Body of pancreas (tissue), 4 donors: ENCODE measurements at places on chromosomes 3 and 15.
A peak's percentile ranks its signal among the peaks of the same experiment; 100 is the strongest.

- DNase-seq, result no peak
Measured at GRCh38 chr3:193148688-193149473, 92.1 kb upstream of the PLAAT1 start.

DNA sequence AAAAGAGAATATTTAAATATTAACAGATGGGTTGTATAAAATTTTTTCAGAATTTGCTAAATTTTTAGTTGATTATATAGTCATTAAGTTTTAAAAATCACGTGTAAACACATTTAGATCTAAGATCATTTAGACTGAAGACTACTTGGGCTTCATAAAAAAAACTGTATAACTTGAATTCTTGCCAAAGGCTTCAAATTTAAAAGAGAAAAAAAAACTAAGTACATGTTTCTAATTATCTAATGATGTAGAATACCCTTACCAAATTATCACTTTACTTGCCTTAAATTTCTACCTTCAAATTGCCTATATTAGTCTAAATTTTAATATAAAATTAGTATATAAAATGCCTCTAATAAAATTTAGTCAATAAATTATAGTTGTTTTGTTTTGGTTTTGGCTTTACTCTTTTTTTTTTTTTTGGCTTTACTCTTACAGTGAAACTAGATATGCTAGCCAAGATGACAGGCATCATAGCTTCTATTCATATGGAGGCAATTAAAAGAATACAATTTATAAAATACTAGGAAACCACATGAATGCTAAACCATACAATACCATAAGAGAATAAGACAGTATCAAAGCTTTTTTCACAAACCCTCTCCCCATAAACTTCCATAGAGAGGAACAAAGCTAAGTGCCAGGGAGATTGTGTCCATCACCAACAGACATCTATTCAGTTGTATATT lies 183.1 kb upstream of the KCNMB2 start:
- no peak for DNase-seq

- peak; percentile 25 for DNase-seq
Measured at GRCh38 chr3:4757575-4758248, 221.5 kb upstream of the BHLHE40 start.

- DNase-seq, result peak; percentile 53
Measured at GRCh38 chr3:46923559-46924350, 46.2 kb downstream of the PTH1R start.

- no peak for DNase-seq
Measured at GRCh38 chr15:101183226-101183930, 68.5 kb downstream of the CHSY1 start.

DNA sequence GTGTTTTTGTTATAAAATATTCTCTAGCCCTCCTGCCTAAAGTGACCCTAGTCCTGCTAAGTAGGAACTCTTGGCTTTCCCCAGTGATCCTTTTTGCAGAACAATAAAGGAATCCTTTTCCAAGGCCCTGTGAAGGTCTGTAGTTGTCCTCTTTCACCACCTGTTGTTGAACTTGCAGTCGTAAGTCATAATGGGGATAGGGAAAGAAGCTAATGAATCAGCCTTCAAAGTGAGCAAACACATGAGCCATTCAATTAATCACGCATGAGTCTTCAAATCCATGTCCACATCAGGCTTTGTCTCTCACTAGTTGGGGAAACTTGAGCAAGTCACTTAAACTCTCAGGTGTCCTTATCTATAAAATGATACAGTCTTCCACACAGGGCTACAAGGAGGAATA lies 27.6 kb downstream of the ZNF860 start:
- DNase-seq, result no peak

GRCh38 chr3:78589778-78590177 lies 1178.0 kb downstream of the ROBO1 start:
- no peak for DNase-seq

DNA sequence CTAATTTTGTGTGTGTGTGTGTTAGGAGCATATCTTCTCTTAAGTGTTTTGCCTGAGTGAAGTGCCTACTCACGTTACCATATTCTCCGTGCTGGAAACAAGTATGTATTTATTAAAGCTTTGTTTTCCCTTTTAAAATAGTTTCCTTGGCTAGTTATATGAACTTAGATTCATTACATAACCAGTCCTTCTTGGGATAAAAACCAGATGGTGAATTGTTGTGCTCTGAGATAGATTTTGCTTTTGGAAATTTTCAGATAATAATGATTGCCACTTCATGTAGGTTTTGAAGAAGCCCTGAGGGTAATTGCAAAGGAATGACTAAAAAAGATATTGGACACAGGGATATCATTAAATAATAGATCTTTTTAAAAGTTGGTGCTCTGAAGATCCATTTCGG lies 390.2 kb upstream of the SGO1 start:
- DNase-seq, result no peak

DNA sequence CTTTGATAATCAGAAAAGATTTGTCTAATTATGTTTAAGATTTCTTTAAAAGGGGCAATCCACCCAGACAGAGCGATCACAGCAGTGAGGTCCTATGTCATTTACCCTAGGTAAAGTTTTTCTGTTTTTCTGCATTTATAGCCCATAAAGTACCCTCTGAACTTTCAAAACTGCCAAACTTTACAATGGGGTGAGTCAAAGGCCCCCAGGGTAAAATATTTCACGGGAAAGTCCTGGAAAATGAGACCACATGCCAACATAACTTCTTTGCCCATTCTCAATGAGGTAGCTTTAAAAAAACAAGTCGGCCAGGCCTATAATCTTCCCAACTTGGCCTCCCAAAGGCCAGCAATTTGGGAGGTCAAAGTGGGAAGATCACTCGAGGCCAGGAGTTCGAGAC lies 53.0 kb downstream of the SUCLG2 start:
- no peak for DNase-seq

- peak; percentile 42 for DNase-seq
Measured at GRCh38 chr3:128969993-128970739, 23.7 kb downstream of the CFAP92 start.

GRCh38 chr3:74575857-74576256 lies 38.6 kb downstream of the CNTN3 start:
- no peak for DNase-seq

GRCh38 chr15:28935316-28935715 lies 49.5 kb downstream of the APBA2 start:
- no peak for DNase-seq

DNA sequence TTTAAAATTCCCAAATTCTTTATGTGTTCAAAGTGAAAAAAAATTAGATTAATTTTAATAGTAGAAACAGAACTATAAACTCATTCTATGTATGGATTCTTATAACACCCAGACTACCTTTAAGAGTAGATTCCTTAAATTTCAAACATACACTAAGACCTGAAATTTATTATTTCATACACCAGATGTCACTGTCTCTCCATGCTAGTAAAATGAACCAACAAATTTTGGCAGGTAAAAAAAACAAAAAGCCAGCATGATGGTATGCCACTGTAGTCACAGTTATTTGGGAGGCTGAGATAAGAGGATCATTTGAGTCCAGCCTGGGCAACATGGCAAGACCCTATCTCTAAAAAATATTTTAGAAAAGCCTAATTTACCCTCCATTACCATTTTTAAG lies 461.3 kb upstream of the NAALADL2 start:
- no peak for DNase-seq

GRCh38 chr15:62153228-62153627 lies 11.9 kb downstream of the C2CD4B start:
- DNase-seq, result no peak

DNA sequence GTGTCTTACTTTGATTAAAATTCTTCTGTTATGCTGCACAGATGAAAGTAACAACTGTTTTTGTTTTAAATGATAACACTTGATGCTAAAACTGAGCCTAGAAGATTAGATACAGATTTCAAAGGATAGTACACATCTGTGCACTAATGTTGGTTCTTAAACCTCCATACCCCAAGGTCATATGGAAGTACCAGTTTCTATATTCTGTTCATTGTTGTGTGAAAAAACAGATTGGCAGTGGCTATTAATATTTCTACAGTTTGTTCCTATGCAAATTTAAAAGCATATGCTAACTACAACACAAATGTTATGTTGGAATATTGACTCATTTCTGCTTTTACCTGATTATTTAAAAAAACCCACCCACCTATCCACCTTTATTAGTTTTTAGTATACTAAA lies 32.0 kb upstream of the GBE1 start:
- no peak for DNase-seq

GRCh38 chr15:101127506-101128076 lies 124.3 kb downstream of the CHSY1 start:
- peak; percentile 25 for DNase-seq

GRCh38 chr15:68806220-68807060 lies 14.3 kb downstream of the ANP32A start:
- no peak for DNase-seq

DNA sequence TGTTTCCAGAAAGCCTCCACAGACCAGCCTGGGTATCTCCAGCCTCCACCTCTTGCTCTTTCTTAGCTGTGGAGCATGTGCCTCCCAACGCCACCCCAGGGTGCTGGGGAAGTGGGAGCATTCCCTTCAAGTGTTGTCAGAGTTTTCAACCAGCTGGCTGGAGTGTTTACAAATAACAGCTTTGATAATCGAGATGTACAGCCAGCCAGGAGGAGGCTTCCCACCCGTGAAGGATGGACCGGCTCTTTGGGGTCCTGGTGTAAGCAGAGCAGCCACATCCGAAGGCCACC lies 8.5 kb upstream of the OXTR start:
- no peak for DNase-seq

GRCh38 chr3:101624857-101625256 lies 50.9 kb downstream of the PCNP start:
- no peak for DNase-seq

DNA sequence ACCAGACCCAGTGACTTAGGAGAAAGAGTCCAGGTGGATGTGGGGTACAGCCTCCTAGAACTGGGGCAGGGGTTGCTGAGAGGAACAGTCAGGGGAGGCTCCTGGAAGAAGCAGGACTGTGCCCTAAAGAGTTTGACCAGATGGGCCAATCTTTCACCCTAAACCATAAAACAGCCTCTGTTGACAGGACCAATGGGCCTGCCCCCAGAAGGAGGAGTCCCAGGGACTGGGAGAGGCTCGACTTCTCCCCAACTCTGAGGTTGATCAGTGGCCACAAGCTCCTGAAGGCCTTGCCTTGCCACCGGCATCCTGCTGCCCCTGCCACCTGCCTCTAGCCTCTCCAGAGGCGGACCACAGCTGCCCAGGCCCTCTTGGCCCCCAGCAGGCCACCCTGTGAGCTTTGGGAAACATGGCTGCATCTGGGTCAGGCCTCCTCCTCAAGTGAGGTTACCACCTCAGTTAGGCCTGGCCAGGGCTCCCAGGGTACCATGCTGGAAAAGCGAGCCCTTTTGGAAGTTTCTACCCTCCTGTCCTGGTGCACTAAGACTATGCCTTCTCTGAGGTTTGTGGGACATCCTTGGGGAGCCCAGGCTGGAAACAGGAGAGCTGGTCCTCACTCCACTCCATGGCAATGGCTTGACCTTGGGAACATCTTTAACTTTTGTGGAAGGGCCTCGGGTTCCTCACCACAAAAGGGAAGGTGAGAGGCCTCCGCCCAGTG lies 2.8 kb downstream of the VIPR1 start:
- peak; percentile 6 for DNase-seq
